Right cardiac atrium (tissue), 5 donors: ENCODE measurements at places on chromosomes 7 and 10. TPM values are rescaled to one million over a fixed set of nuclear protein-coding genes. Genes with fewer than 3 reads are reported as not detected.

XRCC2 gene
- polyA plus RNA-seq, result 0.48 TPM

HOXA13 gene
- not detected for polyA plus RNA-seq

TEX47 gene
- not detected for polyA plus RNA-seq

MAGI2 gene
- 3.2 TPM for polyA plus RNA-seq

CYP26A1 gene
- not detected for polyA plus RNA-seq

AKR1B1 gene
- 211 TPM for polyA plus RNA-seq

DNA sequence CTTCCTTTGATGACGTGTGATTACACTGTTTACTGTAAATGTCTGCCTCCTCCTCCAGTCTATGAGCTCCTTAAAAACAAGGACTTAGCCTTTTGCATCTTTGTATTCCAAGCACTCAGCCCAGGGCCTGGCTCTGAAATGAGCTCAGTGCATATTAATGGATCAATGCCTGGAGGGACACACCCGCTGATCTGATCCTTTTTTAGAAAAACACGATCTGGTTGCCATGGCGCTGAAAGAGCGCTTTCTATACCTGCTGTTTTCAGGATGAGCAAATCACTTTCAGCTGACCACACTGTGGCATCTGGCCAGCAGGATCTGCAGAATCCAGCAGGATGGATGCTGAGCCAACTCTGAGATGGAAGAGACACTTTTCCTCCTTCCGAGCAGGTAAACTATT is 37.8 kb upstream of the GARS1 start:
- no peak for DNase-seq

GRCh38 chr10:73134727-73135126 is 24.5 kb downstream of the NUDT13 start:
- no peak for DNase-seq

- DNase-seq, result no peak
Measured at GRCh38 chr10:119309423-119309770, 102.0 kb downstream of the GRK5 start.

DNA sequence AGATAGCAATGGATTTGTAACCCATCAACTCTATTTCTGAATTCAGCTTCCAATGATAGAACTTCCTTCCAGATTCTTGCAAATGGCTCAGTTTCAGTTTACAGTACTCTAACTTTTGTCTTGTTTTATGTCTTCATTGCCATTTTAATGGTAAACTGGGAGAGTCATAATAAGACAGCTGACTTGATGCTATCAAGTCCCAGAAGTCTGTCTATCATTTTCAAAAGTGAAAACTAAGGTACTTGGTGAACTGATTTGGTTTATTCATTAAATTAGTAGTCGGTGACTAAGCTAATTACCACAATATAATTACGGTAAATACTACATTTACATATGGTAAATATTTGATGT is 25.0 kb downstream of the RTKN2 start:
- DNase-seq, result no peak

- DNase-seq, result no peak
Measured at GRCh38 chr10:52257692-52258075, 56.4 kb upstream of the DKK1 start.

GRCh38 chr7:30594048-30594539 is 584 bp upstream of the GARS1 start:
- peak; percentile 67 for DNase-seq

- no peak for DNase-seq
Measured at GRCh38 chr10:26962835-26963234, 102.1 kb upstream of the ABI1 start.

DNA sequence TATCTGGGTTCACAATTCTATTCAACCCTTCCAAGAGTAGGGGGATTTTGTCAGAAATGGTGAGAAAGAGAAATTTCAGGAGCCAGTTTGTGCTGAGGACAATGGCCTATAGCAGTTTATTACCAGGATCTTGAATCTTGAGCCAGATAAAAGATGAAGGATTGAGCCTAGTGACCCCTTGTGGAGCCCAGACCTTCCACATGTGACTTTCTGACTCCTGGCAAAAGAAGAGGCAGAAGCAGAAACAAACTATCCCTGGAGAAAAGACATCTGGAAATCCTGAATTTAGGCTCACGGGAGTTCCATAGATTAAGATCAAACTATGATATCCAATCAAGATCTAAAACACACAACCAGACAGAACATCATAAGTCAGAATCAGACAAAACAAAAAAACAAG is 60.9 kb upstream of the CHRM2 start:
- no peak for DNase-seq
